Mesothelial cell of epicardium (in vitro differentiated cells): ENCODE measurements at places on chromosomes 7 and 10.

- H3K27ac ChIP-seq: no peak overlapping the region
- H3K4me3 ChIP-seq: no peak overlapping the region
- H3K27me3 ChIP-seq: no peaks in the 10 kb centered on the region
- no peak for DNase-seq
- H3K36me3 ChIP-seq: no peaks in the 10 kb centered on the region
Observed at GRCh38 chr10:90964781-90965465, 44.0 kb upstream of the ANKRD1 start.

- H3K27me3 ChIP-seq: peaks cover 12% of the 10 kb centered on the region
- H3K27ac ChIP-seq: no peak overlapping the region
- H3K4me3 ChIP-seq: no peak overlapping the region
- H3K4me1 ChIP-seq: no peaks in the 10 kb centered on the region
- DNase-seq: no peak
Observed at GRCh38 chr7:28360739-28361138, 51.6 kb upstream of the CREB5 start.

DNA sequence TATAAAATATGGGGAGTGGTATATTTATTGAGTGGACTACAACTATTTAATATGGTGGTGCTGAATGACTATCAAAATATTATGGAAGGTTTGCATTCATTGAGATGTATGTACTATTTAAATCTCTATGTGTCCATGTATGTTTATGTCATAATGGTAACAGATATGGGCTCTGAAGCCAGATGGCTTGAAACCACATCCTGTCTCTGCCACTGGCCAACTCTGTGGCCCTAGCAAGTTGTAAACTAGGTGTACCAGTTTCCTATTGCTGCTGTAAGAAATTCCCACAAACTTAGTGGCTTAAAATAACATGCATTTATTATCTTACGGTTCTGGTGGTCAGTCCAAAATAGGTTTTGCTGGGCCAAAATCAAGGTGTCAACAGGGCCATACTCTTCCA is 198.1 kb upstream of the NFE2L3 start:
- H3K36me3 ChIP-seq: no peaks in the 10 kb centered on the region
- H3K4me3 ChIP-seq: no peak overlapping the region
- H3K4me1 ChIP-seq: peaks cover 22% of the 10 kb centered on the region
- H3K27me3 ChIP-seq: no peaks in the 10 kb centered on the region
- H3K27ac ChIP-seq: no peak overlapping the region

DNA sequence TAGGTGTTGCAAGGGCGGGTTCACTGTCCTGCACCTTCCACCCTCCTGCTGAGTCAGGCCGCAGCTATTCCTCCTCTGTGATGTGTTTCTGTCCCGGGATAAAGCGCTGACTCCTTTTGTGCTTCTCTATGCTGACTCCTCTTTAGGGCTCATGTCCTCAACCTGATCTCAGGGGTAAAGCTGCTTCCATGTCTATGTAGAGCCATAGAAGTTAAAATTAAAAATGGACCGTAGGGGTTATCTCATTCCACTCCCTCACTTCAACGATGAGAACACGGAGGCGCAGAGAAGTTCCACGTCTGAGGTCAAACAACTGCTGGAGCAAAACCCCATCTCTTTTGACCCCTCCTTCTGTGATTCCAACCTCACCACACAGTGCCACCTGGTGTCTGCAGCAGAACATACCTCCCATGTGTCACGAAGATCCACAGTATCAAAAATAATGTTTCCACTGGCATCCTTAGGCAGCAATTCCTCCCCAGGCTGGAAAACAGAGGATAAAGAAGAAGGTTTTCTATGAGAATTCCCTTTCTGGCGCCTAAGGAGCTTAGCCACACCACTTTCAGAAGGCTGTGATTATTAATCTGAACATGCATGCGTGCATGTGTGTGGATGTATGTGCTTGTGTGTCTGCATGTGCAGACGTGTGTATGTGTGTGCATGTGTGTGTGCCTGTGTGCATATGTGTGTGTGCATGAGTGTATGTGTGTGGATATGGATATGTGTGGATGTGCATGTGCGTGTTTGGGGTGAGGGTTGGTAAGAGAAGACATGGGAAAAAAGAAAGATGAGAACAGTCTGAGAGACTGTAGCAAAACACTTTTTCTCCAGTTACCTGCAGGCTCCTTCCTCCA is 81.2 kb upstream of the UCN3 start:
- H3K36me3 ChIP-seq: no peaks in the 10 kb centered on the region
- H3K4me3 ChIP-seq: no peak overlapping the region
- no peaks in the 10 kb centered on the region for H3K4me1 ChIP-seq
- no peak for DNase-seq
- H3K27me3 ChIP-seq: peaks cover 4% of the 10 kb centered on the region

DNA sequence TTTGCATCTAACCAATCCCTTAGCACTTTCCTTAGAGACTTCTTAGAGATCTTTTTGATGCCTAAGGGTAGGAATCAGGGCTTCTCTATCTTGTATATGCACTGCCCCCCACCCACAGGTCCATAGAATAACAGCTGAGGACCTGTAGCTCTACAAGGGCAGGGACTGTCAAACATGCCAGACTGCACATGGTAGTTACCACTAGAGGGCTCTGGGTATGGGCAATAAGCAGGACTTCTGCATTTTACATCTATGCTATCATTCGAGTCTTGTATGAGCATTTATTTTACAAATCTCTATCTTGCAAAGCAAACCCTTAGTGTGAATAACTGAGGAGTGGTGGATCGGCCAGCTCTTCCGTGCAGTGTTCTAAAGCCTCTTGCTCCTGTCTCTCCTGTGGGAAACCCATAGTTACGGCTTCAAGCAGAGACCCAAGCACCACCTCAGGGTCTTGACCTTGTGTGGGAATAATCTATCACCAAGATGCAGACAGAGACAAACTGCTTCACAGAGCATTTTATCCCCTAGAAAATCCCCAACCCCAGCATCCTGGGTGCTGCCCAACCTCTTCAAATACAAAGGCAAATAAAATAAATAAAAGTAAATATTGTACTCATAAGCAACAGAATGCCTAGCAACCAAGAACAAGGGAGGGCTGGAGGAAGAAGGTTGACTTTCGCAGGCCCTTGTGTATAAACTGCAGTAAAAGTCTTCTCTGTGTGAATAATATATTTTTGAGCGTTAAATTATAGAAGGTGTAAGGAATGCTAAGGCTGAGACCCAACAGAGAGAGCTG is 219.3 kb downstream of the WDR11 start:
- peaks cover 28% of the 10 kb centered on the region for H3K4me1 ChIP-seq
- no peaks in the 10 kb centered on the region for H3K36me3 ChIP-seq
- no peak for DNase-seq

DNA sequence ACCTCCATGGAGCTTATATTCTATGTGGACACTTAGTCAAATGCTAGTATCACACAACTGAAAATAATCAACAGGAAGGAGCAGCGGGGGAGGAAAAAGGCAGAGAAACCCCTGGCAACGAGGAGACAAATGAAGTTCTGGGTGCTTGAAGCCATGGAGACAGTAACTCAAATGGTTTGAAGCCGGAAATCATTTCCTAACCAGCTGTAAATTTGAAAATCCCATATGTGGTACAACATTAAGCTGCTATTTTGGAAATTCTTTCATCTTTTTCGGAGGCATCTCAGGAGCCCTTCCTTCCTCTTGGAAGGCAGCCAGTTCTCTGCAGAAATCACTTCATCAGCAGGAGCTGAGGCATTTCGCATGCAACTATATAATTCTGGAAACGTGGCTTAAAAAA is 91.4 kb downstream of the PPP1R3C start:
- H3K4me1 ChIP-seq: peaks cover 23% of the 10 kb centered on the region
- H3K27me3 ChIP-seq: no peaks in the 10 kb centered on the region
- DNase-seq: peak; percentile 42
- H3K36me3 ChIP-seq: peaks cover 2% of the 10 kb centered on the region
- no peak overlapping the region for H3K4me3 ChIP-seq

DNA sequence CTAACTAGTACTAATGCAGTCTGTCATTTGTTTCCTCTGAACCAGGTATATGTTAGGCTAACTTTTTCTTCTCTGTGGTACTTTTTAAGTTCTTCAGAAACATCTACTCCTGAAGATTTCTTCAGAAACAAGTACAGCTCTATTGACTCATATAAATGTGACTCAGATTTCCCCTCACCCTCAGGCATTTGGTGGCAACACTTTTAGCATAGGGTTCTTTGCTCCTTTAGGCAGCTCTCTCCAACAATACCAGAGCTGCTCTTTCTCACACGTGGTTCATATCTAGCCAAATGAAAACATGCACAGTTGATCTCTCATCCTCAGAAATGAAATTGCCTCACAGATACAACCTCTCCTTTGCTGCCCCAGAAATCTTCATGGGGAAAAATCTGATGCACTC is 939.8 kb downstream of the SORCS1 start:
- no peaks in the 10 kb centered on the region for H3K36me3 ChIP-seq
- H3K4me3 ChIP-seq: no peak overlapping the region
- H3K27me3 ChIP-seq: peaks cover 1% of the 10 kb centered on the region
- H3K4me1 ChIP-seq: peaks cover 10% of the 10 kb centered on the region

DNA sequence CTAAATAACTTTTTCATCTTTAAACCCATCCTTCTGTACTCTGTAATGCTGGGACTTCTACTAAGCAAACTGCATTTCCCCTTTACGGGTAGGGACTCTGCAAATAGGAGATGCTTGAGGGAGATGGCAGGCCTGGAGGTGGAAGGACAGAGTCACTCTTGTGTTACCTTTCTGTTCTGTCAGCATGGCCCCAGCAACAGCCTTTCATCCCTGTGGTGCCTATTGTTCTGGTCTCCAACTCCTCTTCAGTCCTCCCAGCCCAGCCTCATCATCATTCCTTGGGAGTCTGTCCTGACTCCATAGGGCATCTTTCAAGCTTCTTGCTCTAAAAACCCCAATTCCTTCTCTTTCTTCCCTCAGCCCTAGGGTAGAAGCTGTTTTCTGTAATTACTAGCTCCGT is 230.0 kb downstream of the SNX13 start:
- H3K4me3 ChIP-seq: no peak overlapping the region
- H3K27ac ChIP-seq: peak overlapping the region; percentile 1
- H3K4me1 ChIP-seq: peaks cover 28% of the 10 kb centered on the region
- no peaks in the 10 kb centered on the region for H3K36me3 ChIP-seq
- no peak for DNase-seq

- H3K36me3 ChIP-seq: no peaks in the 10 kb centered on the region
- H3K27ac ChIP-seq: no peak overlapping the region
- DNase-seq: no peak
Observed at GRCh38 chr7:121237601-121238000, 91.2 kb upstream of the WNT16 start.

- no peak overlapping the region for H3K4me3 ChIP-seq
- peaks cover 3% of the 10 kb centered on the region for H3K36me3 ChIP-seq
- H3K27ac ChIP-seq: peak overlapping the region; percentile 93
- no peaks in the 10 kb centered on the region for H3K27me3 ChIP-seq
Observed at GRCh38 chr7:50751146-50751545, 31.6 kb downstream of the GRB10 start.

DNA sequence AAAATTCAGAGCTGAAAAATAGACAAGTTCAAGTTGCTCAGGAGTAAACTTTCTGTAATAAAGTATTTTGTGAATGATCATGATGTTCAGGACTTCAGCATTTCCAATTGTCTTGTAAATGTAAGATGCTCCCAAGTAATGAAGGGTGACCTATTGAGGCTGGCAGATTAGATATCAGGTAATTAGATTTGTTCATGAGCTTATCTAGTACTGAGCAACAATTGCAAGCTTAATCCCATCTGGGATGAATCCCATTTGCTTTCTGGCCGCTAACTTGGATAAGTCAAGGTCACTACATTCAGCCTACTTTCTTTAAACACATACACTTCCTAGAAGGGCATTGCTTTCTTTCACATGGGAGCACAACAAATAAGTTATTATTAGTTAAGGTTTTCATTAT is 82.4 kb upstream of the ITGB1 start:
- no peak overlapping the region for H3K27ac ChIP-seq
- no peak overlapping the region for H3K4me3 ChIP-seq
- H3K27me3 ChIP-seq: no peaks in the 10 kb centered on the region

GRCh38 chr7:38506004-38506403 is 125.2 kb downstream of the AMPH start:
- peaks cover 48% of the 10 kb centered on the region for H3K27me3 ChIP-seq
- no peak overlapping the region for H3K27ac ChIP-seq
- H3K4me1 ChIP-seq: no peaks in the 10 kb centered on the region
